ENCODE measurements at places on chromosomes 3 and 15.

- no peak for DNase-seq
Measured at GRCh38 chr3:159824333-159824732, 164.3 kb upstream of the IL12A start.

GRCh38 chr3:126130981-126131745 is 47.2 kb upstream of the SLC41A3 start:
- no peak for DNase-seq

DNA sequence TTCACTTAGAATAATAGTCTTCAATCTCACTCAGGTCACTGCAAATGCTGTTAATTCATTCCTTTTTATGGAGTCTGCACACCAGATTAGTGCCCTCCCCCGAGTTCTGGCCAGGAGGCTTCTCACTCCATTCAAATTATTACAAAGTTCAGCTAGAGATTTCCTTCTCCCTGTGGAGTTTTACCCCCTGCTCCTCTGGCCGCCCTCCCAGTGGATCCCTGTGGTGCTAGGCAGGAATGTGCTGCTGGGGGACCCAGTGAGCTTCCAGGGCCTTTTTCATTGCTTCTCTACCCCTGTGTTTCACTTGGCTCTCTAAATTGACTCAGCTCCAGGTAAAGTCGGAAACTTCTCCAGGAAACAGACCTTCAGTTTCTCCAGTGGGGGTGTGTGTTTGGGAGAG is 42.7 kb upstream of the CD200R1L start:
- DNase-seq, result no peak

GRCh38 chr15:89991312-89991711 is 9.8 kb upstream of the ZNF710 start:
- no peak for DNase-seq

- peak; percentile 64 for DNase-seq
Measured at GRCh38 chr15:60933900-60934885, 294.9 kb downstream of the RORA start.

DNA sequence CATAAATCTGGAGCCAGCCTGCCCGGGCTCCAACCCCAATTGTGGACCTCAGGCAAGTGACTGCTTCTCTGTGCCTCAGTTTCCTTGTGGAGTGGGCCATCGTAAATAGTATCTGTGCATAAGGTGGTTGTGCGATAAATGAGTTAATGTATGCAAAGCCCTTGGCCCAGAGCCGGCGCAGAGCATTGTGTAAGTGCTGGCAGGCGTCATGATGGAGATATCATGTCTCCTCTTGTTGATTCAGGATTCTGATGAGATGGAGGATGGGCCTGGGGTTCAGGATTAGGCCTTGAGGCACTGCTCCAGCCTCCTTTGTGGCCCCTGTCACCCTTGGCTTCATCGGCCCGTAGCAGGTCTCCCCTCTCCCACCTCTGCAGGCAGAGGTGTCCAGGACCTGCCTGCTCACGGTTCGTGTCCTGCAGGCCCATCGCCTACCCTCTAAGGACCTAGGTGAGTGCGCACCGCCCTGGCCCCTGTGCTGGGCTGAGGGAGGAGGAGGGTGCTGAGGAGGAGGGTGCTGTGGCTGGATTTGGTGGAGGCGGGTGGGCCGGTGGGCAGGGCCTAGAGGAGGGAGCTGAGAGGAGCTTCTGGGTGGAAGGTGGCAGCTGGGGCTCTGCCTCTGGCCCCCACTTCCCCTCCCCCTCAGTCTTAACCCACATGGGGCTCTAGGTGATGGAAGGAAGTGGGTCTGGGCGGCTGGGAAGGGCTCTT is 1.3 kb downstream of the PLA2G4B start:
- no peak for DNase-seq

- no peak for DNase-seq
Measured at GRCh38 chr15:38920966-38921365, 356.4 kb upstream of the RASGRP1 start.

DNA sequence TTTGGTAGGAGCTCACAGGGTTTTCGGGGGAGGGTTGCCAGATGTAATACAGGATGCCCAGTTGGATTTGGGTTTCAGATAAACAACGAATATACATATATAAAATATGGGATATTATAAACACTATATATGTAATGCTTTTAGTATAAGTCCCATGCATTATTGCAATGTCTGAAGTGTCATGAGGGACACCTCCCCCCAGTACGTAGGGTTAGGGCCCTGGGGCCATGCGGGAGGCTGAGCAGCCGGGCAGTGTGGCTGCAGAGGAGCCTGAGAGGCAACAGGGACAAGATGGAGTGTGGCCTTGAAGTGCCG is 148.9 kb downstream of the SMAD6 start:
- DNase-seq, result no peak

GRCh38 chr3:183449391-183449790 is 21.0 kb upstream of the MCF2L2 start:
- no peak for DNase-seq

- no peak for DNase-seq
Measured at GRCh38 chr15:77581896-77582569, 50.7 kb downstream of the LINGO1 start.

- DNase-seq, result no peak
Measured at GRCh38 chr3:12984023-12984823, 89.0 kb downstream of the IQSEC1 start.

- DNase-seq, result no peak
Measured at GRCh38 chr15:68276668-68277067, 877 bp upstream of the FEM1B start.

GRCh38 chr15:101037090-101037830 is 118.1 kb downstream of the LRRK1 start:
- no peak for DNase-seq

DNA sequence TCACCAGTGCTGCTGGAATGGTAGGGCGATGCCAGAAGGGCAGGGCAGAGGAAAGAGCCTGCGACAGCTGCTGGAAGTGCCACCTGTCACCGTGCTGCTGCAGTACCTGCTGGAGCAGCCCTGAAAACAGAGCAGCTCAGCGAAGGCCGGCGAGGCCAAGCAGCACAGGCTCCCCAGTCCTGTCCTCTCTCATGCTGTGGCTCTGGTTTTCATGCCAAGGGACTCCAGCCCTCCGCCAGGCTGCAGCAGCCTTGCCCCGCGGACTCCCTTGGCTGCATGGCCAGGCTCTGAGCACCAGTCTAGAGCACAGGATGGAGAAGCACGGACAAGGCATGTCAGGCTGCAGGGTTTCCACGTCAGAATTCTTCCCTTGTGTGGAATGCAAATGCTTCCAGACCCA is 43.9 kb downstream of the ADCY5 start:
- no peak for DNase-seq

- no peak for DNase-seq
Measured at GRCh38 chr3:10205451-10206165, 40.9 kb downstream of the IRAK2 start.

DNA sequence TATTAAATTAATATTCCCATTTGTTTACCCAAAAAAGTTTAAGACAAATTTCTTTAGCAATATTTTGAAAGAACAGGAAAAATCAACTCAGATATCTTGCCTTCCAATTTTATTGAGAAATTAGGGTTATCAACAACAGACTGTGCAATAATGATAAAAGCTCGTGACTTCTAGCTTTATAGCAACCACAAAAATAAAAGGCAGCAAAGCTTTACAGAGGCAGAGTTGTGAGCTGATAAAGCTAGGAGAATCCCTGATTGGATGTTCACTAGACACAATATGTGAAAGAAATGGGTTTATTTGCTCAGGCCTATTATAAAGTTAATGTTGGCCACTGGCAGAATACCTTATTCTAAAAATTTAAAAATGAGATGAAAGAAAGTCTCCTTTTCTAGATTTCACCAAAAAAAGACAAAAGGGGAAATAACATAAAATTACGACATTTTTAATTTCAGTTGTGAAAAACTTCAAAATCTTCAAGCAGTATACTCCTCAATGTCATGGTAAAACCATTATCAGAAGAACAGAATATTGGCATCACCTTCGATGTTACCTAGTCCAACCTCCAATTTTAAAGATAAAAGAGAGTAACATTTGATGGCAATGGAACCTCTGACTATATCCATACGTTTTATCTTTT is 2.8 kb downstream of the VPS13C start:
- DNase-seq, result no peak

DNA sequence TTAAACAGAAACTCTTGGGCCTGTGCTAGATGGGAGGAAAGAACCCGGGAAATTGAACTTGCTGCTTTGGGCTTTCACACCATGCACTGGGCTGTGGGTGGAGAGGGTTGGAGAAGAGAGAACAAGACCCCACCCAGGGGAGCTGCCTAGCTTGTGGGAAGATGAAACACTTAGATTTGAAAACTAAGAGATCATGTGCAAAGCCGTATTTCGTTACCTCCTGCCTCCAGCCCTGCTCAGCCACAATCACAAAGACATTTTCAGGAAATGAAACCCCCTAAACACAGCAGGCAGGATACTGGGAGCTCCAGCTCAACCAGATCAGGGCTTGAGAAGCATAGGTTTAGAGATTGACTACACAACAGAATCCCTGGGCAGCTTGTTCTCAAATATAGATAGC is 183.0 kb upstream of the C2CD4B start:
- DNase-seq, result no peak

DNA sequence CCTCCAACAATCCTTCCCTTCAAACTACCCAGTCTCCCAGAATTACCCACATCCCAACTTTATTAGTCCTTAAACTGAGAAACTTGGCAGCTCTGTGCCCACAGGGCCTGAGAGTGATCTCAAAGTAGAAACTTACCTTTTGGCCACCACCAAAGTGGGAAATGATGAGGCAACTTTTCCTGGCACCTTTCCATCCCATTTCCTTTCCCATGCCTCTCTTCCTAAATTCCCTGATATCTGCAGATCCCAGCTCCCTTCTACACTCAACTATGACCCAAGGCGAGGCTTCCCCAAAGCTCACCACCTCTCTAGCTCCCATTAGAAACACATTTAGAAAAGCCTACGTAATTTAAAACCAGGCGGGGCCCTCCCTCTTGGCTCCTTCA is 271.9 kb downstream of the FOXP1 start:
- no peak for DNase-seq
